ENCODE measurements at places on chromosomes 1 and 21. TPM values are rescaled to one million over a fixed set of nuclear protein-coding genes. Genes with fewer than 3 reads are reported as not detected.
A peak's percentile ranks its signal among the peaks of the same experiment; 100 is the strongest.

- H3K27ac ChIP-seq, result peak overlapping the region; percentile 98
- peak; percentile 72 for DNase-seq
- H3K4me1 ChIP-seq, result peaks cover 80% of the 10 kb centered on the region
- no peaks in the 10 kb centered on the region for H3K36me3 ChIP-seq
These were observed 2.8 kb upstream of the ECE1 start for GRCh38 chr1:21292984-21293536.

The C1orf141 gene
- total RNA-seq, result not detected

- DNase-seq, result no peak
- H3K4me1 ChIP-seq, result peaks cover 11% of the 10 kb centered on the region
- no peaks in the 10 kb centered on the region for H3K36me3 ChIP-seq
- H3K27me3 ChIP-seq, result peaks cover 6% of the 10 kb centered on the region
- H3K27ac ChIP-seq, result no peak overlapping the region
These were observed 5.7 kb downstream of the DUSP23 start for GRCh38 chr1:159786465-159786864.

The ARHGEF10L gene
- not detected for total RNA-seq

The PBX1 gene
- total RNA-seq, result not detected
